ENCODE measurements at places on chromosomes 5 and 9.

GRCh38 chr5:138910546-138911185, 35.5 kb upstream of the LRRTM2 start:
- DNase-seq: no peak

DNA sequence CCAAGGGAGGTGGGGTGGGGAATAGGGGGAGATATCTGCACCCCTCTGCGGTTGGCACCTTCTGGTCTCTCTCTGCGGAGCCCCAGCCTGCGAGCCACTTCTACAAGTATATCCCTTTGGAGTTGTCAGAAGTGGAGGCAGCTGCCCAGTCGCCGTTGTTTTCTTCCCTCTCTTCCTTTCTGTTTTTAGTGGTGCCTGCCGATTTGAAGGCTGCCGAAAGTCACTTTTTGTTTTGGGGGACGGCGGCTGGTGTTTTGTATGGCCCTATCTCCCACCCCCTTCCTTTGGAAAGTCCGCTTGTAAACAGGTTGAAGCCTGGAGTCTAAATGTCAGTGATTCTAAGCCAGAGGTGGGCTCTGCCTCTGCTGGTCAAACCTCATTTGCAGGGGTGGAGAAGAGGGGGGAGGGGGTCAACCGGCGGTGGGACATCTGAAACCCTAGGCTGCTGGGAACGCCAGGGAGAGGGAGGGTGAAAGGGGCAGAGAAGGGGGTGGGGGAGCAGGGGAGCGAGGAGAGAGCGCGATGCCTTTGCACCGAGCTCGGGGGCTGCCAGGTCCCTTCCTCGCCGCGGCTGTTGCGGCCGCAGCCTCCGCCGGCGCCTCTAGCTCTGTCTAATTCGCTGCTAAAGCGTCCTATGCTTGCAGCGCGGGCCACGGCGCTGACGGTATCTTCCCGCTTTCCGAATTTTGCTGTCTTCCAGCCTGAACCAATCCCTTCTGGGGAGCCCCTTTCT, at the start of gene FGF10:
Gene FGF10 (minus strand): TSS at position 331 of the 733 bp plus-strand sequence. CDS start 738 bp downstream, outside the sequence.
- no peak for DNase-seq

GRCh38 chr9:24625097-24625496, 79.4 kb upstream of the IZUMO3 start:
- no peak for DNase-seq

DNA sequence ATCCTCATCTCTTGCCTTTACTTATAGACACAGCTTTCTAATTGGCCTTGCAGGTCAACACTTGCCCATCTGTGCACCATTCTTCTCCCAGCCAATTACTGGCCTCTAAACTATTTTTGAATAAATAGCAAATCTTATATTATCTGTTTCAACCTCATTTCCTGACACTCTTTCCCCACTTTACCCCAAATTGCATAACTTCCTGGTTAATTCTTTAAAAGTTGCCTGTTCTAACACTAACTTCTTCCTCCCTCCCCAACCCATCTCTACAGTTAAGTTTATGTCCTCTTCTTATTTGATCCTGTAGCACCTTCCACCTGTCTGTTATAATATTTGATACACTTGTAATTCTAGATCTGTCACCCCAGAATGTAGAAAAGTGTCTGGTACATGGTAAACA, 372.1 kb downstream of the PDE4D start:
- no peak for DNase-seq

DNA sequence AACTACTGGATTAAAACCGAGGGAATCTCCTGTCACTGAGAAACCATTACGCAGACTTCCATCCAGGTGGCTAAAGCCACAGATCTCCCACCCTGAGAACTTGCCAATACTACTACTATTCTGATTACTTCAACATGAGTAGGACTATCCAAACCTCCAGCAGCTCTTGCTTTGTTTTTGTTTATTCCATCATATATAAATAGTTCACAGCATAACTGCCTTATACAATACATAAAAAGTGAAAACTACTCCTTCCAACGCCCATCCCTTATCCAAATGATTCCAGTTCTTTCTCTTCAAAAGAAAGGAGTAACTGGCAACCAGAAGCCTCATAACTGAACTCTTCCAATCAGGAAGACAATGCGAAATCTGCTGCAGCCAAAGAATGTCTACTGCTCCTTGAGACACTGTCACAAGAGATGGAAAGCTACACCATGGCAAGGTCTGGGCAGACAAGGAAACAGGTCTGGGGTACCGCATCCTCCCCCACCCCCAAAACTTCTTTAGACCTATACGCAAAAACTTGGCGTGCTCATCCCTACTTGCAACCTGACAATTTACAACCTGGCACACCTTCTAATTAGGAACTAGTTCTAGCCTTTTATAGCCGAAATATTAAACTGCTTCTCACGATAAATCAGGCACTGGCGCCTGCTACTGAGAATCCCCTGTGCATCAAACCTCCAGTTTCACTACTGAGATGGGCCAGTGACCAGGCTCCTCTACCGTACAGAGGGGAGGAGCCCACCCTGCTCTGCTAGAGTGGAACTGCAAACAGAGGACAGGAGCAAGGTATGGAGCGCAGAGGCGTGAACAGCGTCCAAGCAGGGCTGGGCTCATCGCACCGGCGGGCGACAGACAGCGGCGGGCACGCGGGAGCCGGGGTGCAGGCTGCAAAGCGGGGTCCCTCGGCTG, 986 bp downstream of the PLPP1 start:
- no peak for DNase-seq

GRCh38 chr9:115010874-115011273, 80.5 kb upstream of the TNFSF8 start:
- no peak for DNase-seq

GRCh38 chr5:156698323-156698722, 151.8 kb upstream of the PPP1R2B start:
- DNase-seq: no peak

DNA sequence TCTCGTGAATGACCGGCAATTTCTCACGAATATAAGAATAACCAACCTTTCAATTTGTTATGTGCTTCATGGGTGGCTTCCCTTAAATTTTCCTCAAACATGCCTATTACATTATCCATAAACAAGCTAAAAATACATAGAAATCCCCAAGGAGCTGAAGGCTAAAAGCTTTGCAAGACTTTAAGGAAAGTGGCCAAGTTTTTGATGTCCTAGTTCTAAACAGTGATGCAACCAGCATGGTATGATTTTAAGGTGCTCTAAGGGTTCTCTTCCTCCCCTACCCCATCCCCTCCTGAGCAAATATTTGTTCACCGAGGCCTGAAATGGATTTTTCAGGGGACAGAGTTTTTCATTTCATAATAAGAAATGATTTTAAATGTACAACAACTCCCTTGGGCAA, 79.8 kb downstream of the RGS7BP start:
- no peak for DNase-seq

- no peak for DNase-seq
Measured at GRCh38 chr5:67378256-67378655, 181.7 kb upstream of the CD180 start.

DNA sequence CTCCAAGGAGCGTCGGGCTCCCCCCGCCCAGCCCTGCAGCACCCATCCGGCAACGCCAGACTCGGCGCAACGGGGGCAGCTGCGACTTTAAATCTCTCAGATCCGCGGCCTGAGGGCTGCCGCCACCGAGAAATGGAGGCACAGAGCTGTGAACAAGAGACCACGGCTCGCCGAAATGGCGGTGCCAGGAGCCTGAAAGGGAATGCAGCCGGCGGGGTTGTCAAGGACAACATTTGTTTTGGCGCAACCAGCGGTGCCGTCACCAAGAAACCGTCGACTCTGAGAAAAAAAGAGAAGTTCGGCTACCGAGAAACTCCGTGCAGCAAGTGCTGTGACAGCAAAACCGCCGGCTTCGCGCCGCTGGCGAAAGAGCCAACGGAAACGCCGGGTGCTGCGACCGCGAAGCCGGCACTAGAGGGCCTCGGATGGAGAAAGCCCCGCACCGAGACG, 2.1 kb upstream of the ANXA2R start:
- peak; percentile 50 for DNase-seq

GRCh38 chr9:23812673-23813072, 13.4 kb downstream of the ELAVL2 start:
- DNase-seq: no peak

DNA sequence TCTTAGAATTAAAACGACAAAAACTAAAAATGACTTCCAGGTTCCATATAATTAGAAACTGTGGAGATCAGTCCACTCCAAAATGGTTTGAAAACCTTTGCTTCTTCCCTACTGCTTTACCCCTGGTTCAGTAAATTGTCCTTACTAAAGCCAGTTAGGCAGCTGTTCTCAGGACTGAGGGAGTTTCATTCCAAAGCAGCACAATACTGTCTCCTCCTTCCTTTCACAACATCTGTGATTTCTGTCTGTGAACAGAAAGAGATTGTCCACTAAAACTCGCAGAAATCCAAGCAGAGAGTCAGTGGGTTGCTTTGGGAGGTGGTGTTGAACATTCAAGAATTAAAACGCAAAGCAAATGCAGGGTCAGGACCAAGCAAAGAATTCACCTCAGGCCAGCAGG, 740.8 kb upstream of the ZNF608 start:
- DNase-seq: no peak

GRCh38 chr5:39138892-39139291, 64.7 kb upstream of the RICTOR start:
- DNase-seq: no peak

DNA sequence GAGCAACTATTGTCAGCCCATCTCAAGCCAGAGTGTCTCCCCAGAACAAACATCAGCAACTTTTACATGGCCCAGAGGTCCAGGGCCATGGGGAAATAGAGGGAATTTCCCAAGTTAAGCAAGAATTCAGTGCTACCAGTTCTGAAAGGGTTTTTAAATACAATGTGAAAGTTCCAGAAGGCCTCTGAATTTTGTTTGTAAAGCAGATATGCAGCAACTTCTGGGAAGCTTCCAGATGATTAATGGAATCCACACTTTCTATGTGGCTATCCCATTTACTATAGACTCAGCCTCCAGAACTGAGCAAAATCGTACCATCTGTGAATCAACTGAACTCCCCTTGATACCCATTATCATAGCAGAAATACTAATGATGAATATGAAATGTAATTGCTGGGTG, 93.8 kb downstream of the FEM1C start:
- no peak for DNase-seq

DNA sequence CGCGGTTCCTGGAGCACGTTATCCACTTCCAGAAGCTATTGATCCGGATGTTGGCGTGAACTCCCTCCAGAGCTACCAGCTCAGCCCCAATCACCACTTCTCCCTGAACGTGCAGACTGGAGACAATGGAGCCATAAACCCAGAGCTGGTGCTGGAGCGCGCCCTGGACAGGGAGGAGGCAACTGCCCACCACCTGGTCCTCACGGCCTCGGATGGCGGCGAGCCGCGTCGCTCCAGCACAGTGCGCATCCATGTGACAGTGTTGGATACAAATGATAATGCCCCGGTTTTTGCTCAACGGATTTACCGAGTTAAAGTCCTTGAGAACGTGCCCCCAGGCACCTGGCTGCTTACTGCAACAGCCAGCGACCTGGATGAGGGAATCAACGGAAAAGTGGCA, 809 bp downstream of the PCDHGA9 start:
- DNase-seq: no peak

Data from stimulated activated CD8-positive, alpha-beta memory T cell treated with anti-CD3 and anti-CD28 coated beads, Interleukin-15, amount 100 ng/mL, for 4 hours (primary cell).